LoVo (cell line): ENCODE measurements at places on chromosomes 13 and 19.

GRCh38 chr13:79642596-79642995 is 161.6 kb downstream of the NDFIP2 start:
- DNase-seq, result no peak

DNA sequence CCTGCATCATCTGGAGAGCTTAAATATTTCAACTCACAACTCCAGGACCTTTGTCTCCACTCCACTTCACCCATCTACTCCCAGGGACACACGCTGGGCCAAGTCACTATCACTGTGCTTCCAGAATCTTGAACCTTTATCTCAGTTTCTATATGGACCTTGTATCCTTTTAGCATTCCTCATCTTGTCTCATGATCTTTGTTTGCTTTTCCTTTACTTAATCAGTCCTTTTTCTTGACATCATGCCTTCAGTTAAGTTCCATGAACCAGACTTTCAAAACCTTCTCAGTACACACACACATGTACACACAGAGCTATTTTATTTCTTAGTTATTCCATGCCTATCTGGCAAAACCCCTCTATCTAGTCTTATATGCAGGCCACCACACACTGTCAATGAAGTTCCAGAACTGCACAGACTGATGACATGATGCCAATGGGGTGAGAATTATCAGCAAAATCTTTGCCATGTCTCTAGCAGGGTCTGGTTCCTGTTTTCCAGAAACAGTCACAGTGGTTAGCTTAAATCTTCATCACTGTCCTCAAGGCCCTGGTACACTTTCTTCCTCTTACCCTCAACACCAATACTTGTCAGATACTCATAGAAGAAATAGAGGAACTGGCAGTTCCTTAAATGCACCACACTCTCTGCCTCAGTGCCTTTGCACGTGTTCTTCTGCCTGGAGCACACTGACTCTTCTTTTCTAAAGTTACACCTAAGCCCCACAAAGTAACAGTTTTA is 77.6 kb upstream of the STARD13 start:
- DNase-seq, result no peak

DNA sequence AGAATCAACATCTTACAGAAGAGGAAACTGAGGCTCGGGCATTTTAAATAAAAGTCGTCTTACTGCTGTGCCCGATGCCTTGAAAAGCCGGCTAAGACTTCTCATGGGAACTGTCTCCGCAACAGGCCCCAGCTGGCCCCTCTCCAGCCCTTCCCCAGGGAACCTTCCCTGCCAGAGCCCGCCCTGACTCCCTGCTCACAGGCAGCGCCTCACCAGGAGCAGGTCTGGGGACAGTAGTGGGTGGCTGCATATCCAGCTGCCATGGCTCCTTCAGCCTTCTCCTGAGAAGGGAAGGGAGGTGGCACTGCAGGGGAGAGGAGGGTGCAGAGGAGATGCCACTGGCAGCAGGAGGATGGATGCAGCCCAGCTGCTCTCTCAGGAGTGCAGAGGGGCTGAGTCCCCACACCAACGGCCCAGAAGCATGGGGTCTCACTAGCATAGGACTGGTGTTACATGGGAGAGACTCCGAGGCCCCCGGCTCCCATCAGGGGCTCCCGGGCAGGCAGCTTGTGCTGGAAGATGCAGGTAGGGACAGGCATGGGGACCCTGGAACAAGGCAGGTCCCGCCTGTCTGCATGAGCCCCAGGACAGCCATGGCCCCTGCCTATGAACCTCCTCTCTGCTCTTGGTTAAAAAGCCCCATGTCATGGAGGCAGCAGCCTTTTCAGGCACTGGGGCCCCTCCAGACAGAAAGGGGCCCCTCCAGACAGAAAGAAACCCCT is 216.4 kb upstream of the SGCG start:
- no peak for DNase-seq

GRCh38 chr13:40756042-40756441 is 14.9 kb downstream of the MRPS31 start:
- DNase-seq, result no peak

- DNase-seq, result no peak
Measured at GRCh38 chr13:25981060-25981459, 70.8 kb downstream of the SHISA2 start.

GRCh38 chr13:107365466-107366215 is 797.7 kb upstream of the ARGLU1 start:
- DNase-seq, result no peak

DNA sequence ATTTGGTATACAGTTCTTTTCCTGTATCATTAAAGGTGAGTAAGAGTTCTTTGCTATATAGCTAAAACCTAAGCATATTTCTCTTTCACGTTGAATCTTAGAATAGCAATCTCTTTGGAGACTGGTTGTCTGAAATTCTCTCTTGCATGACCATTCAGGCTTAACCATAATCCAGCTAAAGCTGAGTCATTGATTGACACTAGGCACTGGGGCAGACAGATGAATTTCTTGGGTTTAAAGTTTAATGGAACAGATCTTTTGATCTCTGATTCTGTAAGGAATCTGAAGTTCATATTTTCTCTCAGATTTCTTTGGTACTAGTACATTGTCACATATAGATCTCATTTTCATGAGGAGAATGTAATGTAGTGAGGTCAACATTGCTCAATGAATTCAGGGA is 397.3 kb upstream of the MIR17HG start:
- no peak for DNase-seq

- DNase-seq, result no peak
Measured at GRCh38 chr19:11984986-11985385, 20.1 kb downstream of the ZNF763 start.

GRCh38 chr19:4186087-4186993 is 3.9 kb downstream of the ANKRD24 start:
- DNase-seq, result peak; percentile 68

DNA sequence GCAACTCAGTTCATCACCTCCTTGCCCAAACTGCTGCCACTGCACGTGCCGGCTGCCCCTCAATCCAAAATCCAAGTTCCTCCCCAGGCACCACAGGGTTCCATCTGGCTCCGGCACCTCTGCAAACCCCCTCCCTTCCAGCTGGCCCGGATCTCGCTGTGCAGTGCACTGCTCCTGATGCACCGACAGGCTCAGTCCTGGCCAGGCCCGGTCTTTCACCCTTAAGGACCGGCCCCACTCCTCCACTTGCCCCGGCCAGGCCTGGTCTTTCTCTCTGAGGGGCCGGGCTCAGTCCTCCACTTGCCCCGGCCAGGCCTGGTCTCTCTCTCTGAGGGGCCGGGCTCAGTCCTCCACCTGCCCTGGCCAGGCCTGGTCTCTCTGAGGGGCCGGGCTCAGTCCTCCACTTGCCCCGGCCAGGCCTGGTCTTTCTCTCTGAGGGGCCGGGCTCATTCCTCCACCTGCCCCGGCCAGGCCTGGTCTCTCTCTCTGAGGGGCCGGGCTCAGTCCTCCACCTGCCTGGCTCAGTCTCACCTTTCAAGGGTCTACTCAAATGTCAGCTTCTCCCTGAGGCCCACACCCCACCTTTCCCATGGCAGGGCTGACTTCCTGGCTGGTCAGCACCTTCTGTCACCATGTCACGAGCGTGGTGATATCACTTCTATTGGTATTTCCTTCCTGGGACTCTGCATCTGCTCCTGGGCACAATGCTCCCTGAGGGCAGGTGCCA is 6.9 kb downstream of the ZNF787 start:
- DNase-seq, result no peak

DNA sequence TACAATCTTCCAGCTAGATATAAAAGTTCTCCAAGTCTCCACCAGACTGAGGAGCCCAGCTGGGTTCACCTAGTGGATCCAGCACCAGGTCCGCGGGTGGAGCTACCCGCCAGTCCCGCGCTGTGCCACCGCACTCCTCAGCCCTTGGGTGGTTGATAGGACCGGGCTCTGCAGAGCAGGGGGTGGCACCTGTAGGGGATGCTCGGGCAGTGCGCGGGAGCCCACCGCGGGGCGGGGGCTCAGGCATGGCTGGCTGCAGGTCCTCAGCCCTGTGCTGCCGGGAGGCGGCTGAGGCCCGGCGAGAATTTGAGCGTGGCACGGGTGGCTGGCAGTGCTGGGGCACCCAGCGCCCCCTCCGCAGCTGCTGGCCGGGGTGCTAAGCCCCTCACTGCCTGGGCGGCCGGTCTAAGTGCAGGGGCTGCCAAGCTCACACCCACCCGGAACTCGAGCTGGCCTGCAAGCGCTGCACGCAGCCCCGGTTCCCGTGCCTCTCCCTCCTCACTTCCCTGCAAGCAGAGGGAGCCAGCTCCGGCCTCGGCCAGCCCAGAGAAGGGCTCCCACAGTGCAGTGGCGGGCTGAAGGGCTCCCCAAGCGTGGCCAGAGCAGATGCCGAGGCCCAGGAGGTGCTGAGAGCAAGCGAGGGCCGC is 542.8 kb upstream of the PCDH9 start:
- no peak for DNase-seq

- peak; percentile 68 for DNase-seq
Measured at GRCh38 chr19:41226053-41226873, 7.2 kb downstream of the AXL start.

DNA sequence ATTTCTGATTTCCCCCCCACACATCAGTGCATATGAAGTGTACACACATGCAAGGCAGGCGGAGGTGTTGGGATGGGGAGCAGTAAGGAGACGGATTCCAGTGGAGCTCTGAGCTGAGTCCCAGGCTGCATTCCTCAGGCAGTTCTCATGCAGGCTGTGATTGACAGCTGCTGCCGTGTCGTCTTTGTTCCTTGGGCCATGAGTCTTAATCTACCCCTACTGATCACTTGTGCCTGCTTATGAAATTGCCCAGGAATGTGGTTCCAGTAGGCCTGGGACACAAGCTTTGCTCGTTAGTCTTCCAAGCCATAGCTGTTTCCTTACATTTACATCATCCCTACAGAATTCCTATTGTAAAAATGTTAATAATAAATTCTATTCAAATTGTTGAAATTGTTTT is 1241.9 kb downstream of the UQCRFS1 start:
- no peak for DNase-seq

DNA sequence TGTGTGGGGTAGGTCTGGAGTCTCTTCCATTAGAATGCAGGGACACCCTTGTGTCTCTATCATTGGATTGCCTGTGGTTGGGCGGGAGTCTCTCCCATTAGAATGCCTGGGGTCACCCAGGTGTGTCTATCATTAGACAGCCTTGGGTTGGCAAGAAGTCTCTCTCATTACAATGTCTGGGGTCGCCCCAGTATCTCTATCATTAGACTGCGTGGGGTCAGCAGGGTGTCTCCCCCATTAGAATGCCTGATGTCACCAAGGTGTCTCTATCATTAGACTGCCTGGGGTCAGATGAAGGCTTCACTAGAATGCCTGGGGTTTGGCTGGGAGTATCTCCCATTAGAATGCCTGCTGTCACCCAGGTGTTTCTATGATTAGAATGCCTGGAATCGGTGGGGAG is 1539.0 kb downstream of the UQCRFS1 start:
- DNase-seq, result no peak

GRCh38 chr13:40664350-40665125 is 1.9 kb downstream of the FOXO1 start:
- DNase-seq, result peak; percentile 70

GRCh38 chr13:110269509-110270185 is 37.3 kb downstream of the COL4A1 start:
- DNase-seq, result no peak

DNA sequence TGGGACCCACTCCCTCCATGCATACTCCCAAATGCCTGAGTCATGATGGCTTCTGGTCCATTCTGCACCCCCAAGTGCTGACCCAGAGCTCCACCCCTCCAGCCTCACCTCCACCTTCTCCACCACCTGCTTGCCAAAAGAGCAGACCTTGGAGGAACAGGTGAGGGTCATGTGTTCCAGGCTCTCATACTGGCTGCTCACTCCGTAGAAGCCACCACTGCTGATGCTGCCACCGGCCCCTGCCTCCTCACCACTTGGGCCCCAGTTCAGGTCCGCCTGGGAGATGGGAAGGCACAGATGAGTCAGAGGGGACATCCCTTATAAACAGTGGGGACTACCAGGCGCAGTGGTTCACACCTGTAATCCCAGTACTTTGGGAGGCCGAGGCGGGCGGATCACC is 7.9 kb downstream of the CD37 start:
- no peak for DNase-seq

DNA sequence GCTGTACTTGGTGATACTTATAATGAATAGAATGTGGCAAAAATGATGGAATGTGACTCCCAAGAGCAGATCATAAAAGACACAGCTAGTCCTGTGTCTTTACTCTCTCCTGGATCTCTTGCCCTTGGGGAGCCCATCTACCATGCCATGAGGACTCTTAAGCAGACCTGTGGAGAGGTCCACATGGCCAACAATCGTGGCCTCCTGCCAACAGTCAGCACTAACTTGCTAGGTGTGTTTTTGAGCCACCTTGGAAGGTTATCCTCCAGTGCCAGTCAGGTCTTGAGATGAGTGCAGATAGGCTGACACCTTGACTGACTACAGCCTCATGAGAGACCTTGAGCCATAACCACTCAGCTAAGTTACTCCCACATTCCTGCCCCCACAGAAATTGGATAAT is 22.3 kb upstream of the GPR183 start:
- DNase-seq, result no peak

DNA sequence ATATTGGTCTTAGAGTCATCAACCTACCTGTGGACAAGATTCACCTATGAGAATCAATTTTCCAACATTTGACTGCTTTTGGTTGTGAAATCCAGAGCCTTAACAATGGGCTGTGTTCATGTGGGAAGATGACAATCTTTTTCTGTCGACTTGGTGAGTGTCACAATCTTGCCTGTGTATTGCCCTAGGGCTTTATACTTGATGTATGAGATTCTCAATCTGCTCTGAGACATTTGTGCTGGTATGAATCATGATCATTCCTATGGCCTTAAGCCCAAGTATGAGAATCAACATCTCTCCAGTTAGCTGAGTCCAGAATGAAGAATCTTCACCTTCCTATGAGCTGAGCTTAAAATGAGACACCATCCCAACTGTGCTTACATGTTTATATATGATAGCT is 68.7 kb downstream of the ZNF726 start:
- DNase-seq, result no peak

GRCh38 chr19:13318190-13318589 is 168.0 kb downstream of the IER2 start:
- no peak for DNase-seq

DNA sequence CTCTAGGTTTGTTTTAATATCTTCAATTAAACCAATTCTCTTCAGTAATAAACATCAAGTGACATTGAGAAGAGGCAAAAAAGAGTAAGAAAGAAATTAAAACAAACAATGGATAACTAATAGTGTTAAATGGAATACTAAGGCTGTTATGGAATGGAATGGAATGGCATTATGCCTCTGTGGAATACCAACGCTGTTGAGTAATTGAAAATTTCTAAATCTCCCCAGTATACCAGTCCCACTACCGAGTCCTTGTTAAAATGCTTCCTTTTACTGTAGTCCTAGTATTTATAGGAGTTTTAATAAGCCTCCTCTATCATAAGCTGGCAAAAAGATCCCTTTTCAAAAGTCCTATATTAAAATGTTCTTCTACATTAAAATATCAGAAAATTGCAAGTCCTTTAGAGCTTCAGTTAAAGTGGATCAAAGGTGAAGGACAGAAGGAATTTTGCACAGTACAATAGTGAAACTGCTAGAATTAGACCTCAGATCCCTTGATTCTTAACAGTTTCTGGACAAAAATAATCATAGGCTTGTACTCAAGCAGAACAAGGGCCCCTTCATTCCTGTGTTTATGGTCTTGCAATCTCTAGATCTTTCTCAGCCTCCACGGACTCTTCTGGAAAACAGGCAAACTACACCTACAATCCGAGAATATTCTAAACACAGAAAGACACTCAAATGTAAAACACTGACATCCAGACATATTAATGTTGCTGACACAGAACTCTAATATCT is 128.2 kb downstream of the PCDH9 start:
- DNase-seq, result no peak
